H4 (cell line): ENCODE measurements at places on chromosomes 5 and 9. TPM values are rescaled to one million over a fixed set of nuclear protein-coding genes. Genes with fewer than 3 reads are reported as not detected.

DNA sequence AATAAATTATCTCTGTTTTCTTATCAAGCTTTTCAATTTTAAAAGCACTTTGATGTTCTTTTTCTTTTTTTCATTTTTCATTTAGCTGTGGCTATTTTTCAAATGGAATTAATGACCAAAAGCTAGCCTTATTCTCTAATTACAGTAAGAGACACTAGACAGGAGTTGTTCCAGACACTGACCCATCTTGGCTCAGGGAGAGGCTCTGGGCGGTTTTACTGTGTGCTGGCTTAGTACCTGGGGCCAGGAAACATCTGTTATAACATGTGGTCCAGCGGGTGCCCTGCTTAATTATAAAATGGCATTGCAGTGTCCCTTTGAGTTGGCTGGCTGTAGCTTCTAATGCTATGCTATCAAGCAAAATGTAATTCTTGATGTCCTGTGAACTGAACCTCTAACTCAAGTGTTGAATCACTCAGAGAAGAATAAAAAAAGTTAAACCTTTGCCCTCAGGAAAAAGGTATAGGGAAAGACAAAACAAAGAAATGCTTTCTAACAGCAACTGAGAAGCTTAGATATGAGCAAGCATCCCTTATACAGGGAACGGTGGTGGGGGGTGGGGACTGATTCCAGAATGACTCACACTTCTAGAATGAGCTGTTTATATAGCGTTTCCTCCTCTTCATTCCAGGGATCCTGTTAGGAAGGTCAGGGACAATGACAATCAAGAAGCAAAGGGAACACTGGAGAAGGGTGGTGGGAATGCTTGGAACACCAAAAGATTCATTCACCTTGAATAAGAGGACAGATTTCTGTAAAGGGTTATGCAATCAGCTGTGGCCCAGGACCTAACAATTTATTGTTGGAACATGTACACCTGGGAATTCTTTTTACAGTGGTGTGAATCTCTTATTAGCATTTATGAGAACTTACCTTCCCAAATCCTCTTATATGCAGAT is 58.7 kb upstream of the NFIB start:
- DNase-seq: peak; percentile 74

- no peak for DNase-seq
Observed at GRCh38 chr5:94481059-94481458, 137.3 kb downstream of the KIAA0825 start.

DNA sequence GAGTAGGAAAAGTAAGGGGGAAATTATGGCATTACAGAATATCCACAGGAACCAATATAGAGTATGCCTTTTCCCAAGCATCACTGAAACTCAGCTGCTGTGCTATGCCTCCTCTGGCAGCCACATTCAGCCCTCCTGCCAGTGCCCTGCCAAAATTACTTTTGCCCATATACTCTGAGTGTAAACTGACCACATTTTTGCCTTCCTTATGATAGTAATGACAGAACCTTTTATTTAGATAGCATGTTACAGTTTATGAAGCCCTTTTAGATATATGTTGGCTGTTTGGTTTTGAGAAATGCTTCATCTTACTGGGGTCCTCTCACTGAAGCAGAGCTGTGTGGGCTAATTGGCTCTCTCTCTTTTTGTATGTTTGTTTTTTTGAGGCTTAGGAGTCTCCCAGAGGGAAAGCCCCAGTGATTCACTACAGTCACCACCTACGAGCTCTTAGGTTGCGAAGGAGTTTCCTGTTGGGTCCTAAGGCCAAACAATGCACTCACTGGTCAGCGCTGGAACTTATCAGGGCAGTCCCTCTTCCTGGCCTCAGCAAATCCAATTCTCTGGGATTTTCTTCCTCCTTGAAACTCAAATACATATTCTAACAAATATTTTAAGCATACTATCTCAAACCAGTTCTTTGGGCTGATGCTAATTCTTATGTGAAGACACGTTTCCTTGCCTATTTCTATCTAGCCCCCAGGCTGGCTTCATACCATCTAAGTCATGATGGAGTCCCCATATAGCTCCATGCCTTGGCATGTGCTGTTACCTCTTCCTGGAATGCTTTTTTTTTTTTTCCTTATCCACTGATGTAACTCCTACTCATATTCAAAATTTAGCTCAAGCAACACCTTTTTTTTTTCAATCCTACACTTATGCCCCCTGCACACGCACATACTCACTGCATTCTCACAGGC is 3.7 kb downstream of the PHF24 start:
- DNase-seq: peak; percentile 57

The OR1J2 gene
- total RNA-seq: not detected in 2 replicates

The TAF11L10 gene
- total RNA-seq: not detected in 2 replicates
